ENCODE measurements at places on chromosomes 2 and 18.

DNA sequence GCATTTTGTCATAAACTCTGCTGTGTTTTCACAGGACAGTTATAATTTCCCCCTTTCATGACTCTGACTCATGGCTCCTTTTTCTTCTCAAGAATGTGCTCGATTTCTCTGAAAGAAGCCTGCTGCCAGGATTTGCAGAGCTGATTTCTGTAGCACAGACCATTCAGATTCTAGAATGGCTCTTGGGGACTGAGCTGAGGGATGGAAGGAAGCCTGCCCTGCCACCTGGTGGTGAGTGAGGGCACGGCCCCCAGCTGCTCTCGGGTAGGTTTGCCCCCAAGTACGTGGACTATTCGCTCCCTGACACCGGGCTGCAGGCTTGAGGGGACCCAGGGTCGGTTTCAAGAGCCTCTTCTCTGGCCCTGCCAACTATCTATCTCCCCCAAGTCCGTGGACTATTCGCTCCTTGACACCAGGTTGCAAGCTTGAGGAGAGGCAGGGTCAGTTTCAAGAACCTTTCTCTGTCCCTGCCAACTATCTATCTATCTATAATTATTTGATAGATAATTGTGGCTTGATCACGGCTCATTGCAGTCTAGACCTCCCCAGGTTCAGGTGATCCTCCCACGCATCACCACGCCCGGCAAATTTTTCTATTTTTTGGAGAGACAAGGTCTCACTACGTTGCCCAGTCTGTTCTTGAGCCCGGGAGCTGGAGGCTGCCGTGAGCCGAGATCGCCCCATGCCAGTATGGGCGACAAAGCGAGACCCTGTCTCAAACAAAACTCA lies 1.4 kb upstream of the SMYD5 start:
- DNase-seq = peak; percentile 5

- DNase-seq = no peak
Measured at GRCh38 chr2:199470361-199470671, 12.6 kb upstream of the SATB2 start.

DNA sequence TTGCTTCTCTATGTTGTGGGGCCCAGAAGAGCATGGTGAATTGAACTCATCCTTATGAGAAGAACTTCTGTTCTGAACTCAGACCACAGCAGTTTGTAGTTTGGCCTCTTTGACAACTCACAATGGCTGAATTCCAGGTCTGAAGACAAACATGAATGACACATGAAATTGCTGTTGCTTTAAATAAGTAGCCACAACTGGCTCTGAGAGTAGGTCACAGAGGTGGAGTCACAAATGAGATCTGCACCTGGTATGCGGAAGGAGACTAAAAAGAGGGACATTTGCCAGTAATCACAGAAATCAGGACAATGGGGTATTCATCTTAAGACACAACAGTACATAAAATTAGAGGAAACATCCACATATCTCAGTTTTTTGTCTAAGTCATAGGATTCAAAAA lies 290.3 kb upstream of the MMADHC start:
- DNase-seq = no peak

GRCh38 chr2:103805746-103806145 lies 1043.9 kb downstream of the TMEM182 start:
- DNase-seq = no peak

GRCh38 chr2:96811917-96812316 lies 4.2 kb upstream of the CNNM3 start:
- DNase-seq = no peak

DNA sequence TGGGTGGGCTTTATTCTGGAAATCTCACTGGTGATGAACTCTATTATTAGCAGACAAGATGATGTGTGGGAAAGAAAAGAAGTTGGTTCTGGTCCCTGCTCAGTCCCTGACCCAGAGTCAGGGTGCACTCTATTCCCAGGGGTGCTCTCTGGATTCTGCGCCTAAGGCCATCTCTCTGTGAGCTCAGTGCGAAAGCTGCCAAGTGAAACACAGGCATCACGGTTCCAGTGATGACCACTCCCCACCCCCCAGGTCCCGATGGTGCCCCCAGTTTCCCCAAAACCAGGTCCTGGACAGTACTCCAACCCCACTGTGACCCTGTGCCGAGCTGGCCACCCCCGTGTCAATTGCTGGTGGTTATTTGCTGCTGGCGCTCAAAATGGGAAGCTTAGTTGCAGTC lies 30.1 kb downstream of the RHOB start:
- no peak for DNase-seq
